Right kidney (tissue), 9 donors: ENCODE measurements at places on chromosomes 3 and 15.

- DNase-seq, result no peak
These were observed 55.0 kb downstream of the CTDSPL start for GRCh38 chr3:37916685-37917084.

DNA sequence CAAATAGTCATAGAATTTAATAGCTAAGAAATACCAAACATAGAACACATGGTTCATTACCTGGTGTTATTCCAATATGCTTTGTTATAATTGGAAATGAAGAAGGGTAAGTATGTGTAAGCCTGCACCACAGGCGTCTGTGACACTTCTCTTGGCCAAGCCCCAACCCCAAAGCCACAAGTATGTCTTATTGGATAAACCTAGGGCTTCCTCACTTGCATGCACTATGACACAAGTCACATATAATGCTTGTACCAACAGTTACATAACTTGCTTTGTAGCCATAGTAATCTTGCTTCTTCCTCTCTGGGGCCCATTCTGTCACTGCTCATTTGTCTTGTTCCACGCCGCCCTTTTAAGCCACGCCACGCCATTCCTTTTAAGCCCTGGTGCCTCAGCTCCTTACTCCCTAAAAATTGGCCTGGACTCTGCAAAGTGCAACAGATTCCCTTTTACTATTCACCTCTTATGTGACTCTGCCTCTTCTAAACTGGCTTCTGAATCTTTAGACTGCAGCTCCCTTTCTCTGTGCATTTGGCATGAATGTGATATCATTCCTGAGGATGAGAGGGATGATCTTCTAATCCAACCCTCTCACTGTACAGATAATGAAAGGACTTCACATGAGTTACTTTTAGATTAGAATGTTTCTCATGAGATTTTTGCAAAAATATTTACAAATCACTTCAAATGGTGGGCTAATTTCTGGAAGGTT lies 48.1 kb upstream of the EPHA3 start:
- no peak for DNase-seq

DNA sequence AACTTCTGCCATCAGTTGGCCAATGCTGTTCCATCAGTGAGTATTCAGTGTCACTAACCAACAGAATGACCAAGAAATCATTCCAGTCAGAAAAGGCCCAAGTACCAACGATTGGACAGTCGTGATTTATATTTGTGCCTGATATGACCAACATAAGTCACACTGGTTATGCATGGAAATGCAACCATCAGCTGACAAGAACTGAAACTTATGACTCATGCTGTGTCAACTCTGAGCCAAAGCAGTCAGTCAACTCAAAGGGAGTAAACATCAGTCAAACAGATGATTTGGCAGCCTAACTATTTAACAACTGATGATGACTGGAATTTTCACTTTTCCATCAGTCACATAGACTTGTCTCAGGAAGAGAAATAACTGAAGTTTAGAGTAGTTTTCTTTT lies 142.4 kb downstream of the ANXA2 start:
- no peak for DNase-seq

- no peak for DNase-seq
These were observed 44.6 kb downstream of the SLC6A20 start for GRCh38 chr3:45751537-45752242.

DNA sequence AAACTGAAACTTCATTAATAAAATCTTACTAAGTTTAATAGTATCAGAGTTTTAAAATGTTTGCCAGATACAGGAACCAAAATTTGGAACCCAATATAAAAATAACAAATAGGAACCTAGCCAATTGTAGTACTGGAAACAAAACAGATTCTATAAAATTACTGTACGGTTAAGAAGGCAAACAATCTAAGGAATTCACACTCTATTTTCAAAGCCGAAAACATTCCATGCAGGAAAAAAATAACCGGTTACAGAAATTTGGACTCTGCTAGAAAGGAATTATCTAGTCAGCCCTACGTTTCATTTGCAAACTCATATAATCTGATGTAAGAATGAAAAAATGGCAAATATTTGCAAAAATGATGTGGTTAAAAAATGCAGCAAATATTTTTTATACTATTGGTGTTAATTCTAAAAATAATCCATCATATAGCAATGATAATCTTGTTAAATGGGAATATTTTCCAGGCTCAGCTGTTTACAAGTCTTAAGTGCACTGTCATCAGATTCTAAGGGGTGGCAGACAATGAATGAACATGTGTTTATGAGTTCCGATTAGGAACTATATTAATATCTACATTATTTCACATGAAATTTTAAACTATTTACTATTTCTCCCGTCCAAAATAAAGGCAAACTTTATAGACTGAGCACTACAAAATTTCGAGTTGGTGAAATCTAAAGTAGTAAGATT lies 58.1 kb downstream of the DCBLD2 start:
- DNase-seq, result no peak
